ENCODE measurements at places on chromosomes 7 and 10.

GRCh38 chr7:55469721-55470120 is 102.6 kb downstream of the VOPP1 start:
- no peak for DNase-seq

- no peak for DNase-seq
Observed at GRCh38 chr7:76310102-76310957, 7.9 kb downstream of the HSPB1 start.

- DNase-seq = no peak
Observed at GRCh38 chr10:59904426-59905065, 1.8 kb downstream of the CCDC6 start.

DNA sequence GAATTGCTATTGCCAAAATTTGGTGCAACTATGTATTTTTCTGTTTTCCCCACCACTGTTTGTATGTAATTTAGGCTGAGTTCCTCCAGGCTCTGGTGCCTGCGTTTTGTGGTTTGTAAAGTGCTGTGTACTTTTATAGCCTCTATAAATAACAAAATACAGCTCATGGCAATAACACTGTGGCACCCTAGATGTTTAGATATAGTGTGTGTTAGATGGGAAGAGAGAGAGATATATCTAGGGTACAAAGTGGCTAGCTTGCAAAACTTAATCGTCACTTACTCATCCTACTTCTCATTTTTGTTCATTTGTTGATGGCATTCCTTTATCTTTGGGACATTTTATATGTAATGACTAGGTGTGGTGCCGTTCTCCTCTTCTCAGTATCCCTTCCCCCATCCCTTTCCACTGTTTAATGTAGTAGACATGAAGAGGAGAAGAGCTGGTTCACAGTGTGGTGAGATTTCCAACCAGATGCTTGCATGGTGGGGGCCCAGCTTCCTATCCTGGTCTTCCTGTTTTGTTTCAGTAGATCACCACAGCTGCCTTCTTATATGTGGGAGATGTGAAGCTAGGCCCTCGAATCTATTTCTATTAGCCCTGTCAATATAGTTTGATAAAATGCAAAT is 115.0 kb downstream of the SND1 start:
- DNase-seq = no peak

GRCh38 chr10:86744067-86744725 is 12.2 kb upstream of the BMPR1A start:
- no peak for DNase-seq

GRCh38 chr10:13074563-13075451 is 25.2 kb upstream of the OPTN start:
- DNase-seq = peak; percentile 91

GRCh38 chr10:130244031-130244927 is 108.1 kb downstream of the GLRX3 start:
- DNase-seq = peak; percentile 64

DNA sequence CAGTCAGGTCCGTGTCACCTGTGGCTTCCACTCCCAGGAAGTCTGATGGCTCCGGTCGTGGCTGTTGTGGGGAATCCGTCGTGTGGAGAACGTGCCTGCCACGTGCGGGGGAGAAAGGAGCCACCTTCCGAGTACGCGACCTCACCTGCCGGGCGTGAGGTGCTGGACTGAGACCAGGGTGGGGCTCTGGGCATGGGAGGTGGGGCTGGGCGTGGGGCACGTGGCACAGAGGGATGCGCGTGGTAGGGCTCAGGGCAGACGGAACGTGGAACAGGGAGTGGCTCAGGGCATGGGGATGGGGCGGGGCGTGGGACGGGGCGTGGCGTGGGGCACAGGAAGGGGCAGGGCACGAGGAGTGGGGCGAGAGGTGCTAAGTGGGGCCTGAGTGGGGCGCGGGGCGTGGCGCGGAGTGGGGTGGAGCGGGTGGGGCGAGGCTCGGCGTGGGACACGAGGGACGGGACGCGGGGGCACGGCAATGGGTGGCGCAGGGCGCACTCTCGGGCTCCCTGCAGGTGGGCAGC is 64.8 kb downstream of the C10orf143 start:
- DNase-seq = no peak

GRCh38 chr7:4270941-4271715 is 411.0 kb upstream of the FOXK1 start:
- DNase-seq = peak; percentile 77

- no peak for DNase-seq
Observed at GRCh38 chr10:89526358-89526757, 9.0 kb downstream of the SLC16A12 start.

GRCh38 chr7:22864301-22864700 is 41.7 kb upstream of the TOMM7 start:
- DNase-seq = no peak

GRCh38 chr7:9945131-9945530 is 1028.5 kb upstream of the PHF14 start:
- no peak for DNase-seq

DNA sequence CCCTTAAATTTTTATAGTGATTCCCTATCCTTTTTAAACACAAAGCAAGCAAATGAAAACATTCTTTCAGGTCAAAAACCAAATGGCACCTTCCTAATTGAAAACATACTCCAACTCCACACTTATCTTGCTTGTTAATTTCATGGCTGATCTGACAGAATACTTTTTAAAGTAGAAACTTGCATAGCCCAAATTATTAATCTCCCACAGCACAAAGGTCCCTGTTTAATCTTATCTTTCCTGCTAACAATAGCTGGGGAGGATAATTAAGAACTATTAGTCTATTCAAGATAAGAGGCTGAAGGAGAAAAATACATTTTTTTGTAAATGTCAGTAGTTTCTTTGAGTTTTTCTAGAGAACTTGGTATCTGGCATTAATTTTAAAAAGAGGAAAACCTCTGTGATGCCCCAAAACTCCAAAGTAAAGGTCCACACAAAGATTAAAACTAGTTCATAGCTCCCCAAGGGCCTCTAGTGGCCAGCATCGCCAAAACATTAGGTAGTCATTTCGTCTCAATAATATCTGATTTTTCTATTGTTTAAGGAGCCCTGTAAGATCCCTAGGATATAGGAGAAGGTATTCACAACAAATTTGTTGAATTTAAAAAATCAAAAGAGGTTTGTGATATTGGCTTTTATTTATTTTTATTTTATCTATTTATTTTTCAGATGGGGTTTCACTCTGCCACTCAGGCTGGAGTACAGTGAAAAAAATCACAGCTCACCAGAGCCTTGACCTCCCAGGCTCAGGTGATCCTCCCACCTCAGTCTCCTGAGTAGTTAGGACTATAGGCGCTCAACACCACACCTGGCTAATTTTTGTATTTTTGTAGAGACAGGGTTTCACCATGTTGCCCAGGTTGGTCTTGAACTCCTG is 14.7 kb downstream of the CDNF start:
- DNase-seq = no peak

DNA sequence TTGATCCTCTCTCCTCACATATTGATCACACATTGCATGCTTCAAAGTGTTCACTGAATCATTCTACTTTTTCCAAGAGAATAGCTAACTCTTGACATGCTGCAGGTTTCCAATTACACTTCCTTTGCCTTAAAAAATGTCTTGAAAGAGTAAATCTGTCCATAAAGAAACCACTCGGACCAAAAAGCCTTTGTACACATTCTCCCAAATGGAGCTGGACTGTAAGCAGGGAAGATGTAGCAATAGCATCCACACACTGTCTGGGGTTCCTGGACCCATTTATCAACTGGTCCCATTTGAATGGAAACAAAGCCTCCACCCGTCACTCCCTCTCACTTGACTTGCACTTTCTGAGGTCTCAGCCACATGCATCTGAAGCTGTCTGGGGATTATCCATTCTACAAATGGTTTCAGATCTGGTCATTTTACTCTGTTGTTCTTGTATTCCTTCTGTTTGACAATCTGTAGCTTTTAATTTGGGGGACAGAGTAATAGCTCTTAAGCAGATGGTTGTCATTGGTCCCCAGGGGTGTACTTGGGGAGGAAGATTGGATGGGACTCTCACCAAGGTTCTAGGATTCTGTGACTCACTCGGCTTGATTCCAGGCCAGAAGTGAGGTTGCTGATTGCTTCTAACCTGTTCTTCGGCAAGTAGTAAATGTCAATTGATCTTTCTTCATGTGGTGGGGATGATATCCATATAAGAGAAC is 203.5 kb downstream of the HIBADH start:
- DNase-seq = peak; percentile 21

GRCh38 chr10:57786850-57787750 is 480.6 kb downstream of the IPMK start:
- DNase-seq = no peak

GRCh38 chr7:100943693-100944092 is 5.6 kb upstream of the MUC3A start:
- no peak for DNase-seq

DNA sequence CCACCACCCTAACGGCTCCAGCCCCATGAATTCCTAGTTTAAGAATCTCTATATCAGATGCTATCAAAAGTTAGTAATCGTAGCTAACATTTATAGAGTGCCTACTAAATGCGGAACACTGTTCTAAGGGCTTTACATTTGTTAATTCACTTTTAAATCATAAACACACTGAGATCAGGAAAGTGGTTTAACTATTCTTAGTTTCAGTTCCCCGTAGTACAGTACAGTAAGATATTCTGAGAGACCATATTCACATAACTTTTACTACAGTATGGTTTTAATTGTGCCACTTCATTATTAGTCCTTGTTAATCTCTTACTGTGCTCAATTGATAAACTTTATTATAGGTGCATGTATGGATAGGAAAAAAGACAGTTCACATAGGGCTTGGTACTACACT is 22.5 kb downstream of the SYPL1 start:
- DNase-seq = no peak

- DNase-seq = no peak
Observed at GRCh38 chr7:147394329-147394728, 1196.2 kb upstream of the C7orf33 start.

DNA sequence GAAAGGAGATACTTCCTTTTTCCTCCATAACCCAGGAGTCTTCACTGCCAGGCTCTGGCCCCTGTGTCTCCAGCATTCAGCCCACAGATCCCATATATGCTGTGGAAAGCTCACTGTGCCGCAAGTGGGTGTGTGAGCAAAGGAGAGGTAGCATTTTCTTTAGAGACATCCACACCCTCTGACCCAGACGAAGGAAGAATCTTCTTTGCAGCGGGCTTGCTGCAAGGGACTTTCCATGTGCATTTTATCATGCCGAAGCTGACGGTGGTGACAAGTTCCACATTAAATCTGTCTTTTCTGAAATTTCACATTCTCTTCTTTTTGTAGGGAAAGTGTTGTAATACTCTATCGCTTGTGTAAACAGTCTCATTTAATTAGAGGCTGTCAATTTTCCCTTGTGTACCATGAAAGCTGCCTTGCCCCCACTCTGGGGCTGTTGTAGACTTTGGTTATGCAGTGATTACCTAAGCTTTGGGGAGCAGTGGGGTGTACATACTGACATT is 409.5 kb downstream of the SUGCT start:
- no peak for DNase-seq

- DNase-seq = no peak
Observed at GRCh38 chr7:4878336-4879335, 4.9 kb downstream of the RADIL start.

GRCh38 chr10:120400601-120401000 is 56.4 kb upstream of the PLPP4 start:
- DNase-seq = no peak

DNA sequence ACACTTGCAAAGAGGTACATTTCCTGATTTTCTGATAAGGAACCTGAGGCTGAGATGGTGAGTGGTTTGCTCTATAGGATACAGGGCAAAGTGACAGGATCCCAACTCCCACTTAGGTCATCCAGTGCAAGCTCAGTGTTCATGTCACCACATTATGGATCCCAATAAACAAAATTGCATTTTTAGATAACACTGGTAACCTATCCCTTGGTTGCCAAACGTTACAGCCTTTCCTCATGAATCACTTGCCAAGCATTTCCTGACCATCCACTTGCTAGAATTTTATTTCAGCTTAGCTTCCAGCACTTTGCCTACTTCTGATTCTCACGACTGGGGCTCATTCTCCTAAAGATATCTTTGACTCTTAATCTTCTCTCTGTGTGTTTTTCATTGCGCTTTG is 131.4 kb upstream of the ODAD2 start:
- no peak for DNase-seq

- no peak for DNase-seq
Observed at GRCh38 chr7:24192691-24193090, 91.3 kb upstream of the NPY start.

DNA sequence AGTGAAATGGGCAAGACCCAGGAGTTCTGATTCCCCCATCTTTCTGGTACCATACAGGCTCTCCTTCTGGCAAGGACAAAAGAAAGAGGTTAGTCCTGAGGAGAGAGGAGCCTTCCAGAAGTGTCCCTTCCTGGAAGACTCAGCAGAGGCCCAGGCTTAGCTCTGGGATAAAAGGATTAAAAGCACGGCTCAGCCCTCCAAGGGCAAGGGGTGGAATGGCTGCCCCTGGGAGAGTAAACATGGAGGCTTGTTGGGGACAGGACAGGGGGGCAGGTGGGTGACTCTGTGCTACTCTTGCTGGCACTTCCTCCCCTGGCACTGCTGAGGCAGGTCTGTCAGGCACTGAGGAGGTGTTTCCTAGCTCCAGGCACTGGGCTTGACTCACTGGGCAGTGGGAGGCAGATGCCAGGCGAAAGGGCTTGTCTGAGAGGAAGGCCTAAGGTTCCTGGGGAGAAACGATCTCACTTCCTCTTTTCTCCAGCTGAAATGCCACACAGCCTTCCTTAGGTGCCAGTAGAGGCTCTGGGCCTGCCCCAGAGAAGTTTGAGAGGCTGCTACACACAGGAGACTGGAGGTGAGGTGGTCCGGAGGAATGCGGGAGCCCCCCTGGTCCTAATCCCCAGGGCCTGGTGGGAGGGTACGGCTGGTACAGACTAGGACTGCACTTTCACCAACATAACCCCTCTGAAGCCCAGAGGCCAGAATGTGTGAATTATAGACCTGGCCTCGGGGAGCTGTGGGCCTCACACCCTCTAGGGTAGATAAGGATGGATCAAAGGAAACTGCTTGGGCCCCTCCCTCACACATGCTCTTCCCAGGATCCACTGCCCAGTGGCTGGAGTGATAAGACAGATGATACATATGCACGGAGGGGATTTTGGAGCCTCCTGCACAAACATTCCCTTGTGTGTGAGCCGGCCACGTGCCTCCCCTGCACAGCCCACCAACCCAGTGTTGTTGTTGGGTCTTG is 63.2 kb upstream of the PODXL start:
- DNase-seq = no peak

- DNase-seq = no peak
Observed at GRCh38 chr7:70040970-70041766, 442.9 kb downstream of the AUTS2 start.

DNA sequence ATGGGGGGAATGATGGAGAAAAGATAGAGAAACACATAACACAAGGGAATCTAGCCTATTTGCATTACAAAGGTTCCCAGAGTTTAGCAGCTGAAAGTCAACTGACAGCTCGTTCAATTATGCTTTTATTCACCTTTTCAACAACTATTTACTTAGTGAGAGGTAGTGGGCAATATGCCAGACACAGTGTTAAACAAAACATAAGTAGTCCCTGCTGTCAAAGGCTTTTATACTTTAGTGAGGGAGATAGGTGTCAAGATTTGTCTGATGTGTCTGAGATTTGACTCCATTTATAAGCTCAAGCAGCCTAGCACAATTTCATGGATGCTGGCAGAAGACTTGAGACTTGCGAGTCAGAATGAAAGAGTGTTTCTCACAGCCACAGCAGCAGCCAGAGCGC is 549.0 kb upstream of the VSTM2A start:
- DNase-seq = no peak
